Panc1 (cell line): ENCODE measurements at places on chromosomes 13 and 19. TPM values are rescaled to one million over a fixed set of nuclear protein-coding genes. Genes with fewer than 3 reads are reported as not detected.

GRCh38 chr19:36215276-36216123 is 594 bp downstream of the ZNF146 start:
- no peaks in the 10 kb centered on the region for H3K27me3 ChIP-seq
- H3K4me1 ChIP-seq, result peaks cover 5% of the 10 kb centered on the region; the same call in 1 of the 2 replicates
- H3K27ac ChIP-seq, result peak overlapping the region; percentile 99
- no peak for DNase-seq

- no peak for DNase-seq
- H3K4me1 ChIP-seq, result no peaks in the 10 kb centered on the region
- no peak overlapping the region for H3K4me3 ChIP-seq
- no peaks in the 10 kb centered on the region for H3K36me3 ChIP-seq
These were observed 665.0 kb upstream of the SLITRK6 start for GRCh38 chr13:86464193-86464592.

Gene TUBB4A
- total RNA-seq, result 4.4 TPM

Gene TSHZ3
- 7.8 TPM for total RNA-seq

Gene ICAM5
- 19.5 TPM for total RNA-seq

- no peaks in the 10 kb centered on the region for H3K4me1 ChIP-seq
- no peak overlapping the region for H3K27ac ChIP-seq
- H3K27me3 ChIP-seq, result no peaks in the 10 kb centered on the region
These were observed 576.5 kb upstream of the ARGLU1 start for GRCh38 chr13:107144432-107144831.

Gene PRR22
- total RNA-seq, result 5.9 TPM

DNA sequence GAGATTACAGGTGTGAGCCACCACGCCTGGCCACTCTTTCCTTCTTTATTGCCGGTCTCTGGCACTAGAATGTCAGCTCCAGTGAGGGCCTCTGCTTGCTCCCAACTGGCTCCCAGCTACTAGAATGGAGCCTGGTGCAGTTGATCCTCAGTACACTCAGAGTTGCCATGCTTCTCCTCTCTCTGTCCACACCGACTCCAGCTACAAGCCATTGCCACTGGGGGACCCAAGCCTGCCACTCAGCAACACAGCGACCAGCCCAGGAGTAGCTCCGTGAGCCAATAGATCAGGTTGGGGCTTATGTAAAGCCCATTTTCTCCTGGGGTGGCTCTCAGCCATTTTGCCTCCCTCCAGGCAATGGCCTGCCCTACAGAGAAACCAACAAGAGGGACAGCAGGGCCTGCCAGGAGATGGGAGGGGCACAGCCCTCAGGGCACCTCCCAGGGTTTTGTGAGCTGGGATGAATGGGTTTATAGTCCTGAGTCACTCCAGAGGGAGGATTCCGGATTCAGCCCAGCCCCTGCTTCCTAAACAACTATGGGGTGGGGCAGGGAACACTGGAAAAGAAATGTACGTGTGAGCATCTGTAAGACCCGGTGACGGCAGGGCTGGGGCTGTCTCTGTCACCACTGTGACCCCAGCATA is 36.5 kb downstream of the OPA3 start:
- DNase-seq, result no peak
- H3K27ac ChIP-seq, result no peak overlapping the region
- no peaks in the 10 kb centered on the region for H3K36me3 ChIP-seq
- no peaks in the 10 kb centered on the region for H3K27me3 ChIP-seq
- H3K4me1 ChIP-seq, result no peaks in the 10 kb centered on the region
- H3K4me3 ChIP-seq, result no peak overlapping the region

GRCh38 chr13:104799152-104799551 is 1732.9 kb upstream of the SLC10A2 start:
- H3K27ac ChIP-seq, result no peak overlapping the region
- H3K27me3 ChIP-seq, result no peaks in the 10 kb centered on the region
- H3K4me3 ChIP-seq, result no peak overlapping the region
- DNase-seq, result no peak

- peak overlapping the region; percentile 48 for H3K27ac ChIP-seq
- H3K4me1 ChIP-seq, result peaks cover 30% of the 10 kb centered on the region
- H3K4me3 ChIP-seq, result no peak overlapping the region
- no peaks in the 10 kb centered on the region for H3K27me3 ChIP-seq
These were observed 5.7 kb downstream of the TLE5 start for GRCh38 chr19:3056417-3057088.

- no peak overlapping the region for H3K27ac ChIP-seq
- H3K27me3 ChIP-seq, result no peaks in the 10 kb centered on the region
- DNase-seq, result no peak
- no peak overlapping the region for H3K4me3 ChIP-seq
- H3K36me3 ChIP-seq, result no peaks in the 10 kb centered on the region
These were observed 21.9 kb downstream of the RBM26 start for GRCh38 chr13:79384022-79384610.

- H3K4me1 ChIP-seq, result no peaks in the 10 kb centered on the region
- H3K4me3 ChIP-seq, result no peak overlapping the region
- no peak for DNase-seq
- no peaks in the 10 kb centered on the region for H3K36me3 ChIP-seq
These were observed 39.7 kb upstream of the IGSF23 start for GRCh38 chr19:44573627-44574026.

Gene HIF3A
- not detected for total RNA-seq

GRCh38 chr13:20446405-20446804 is 79.3 kb downstream of the CRYL1 start:
- H3K36me3 ChIP-seq, result no peaks in the 10 kb centered on the region
- H3K4me3 ChIP-seq, result no peak overlapping the region
- no peaks in the 10 kb centered on the region for H3K27me3 ChIP-seq
- H3K4me1 ChIP-seq, result peaks cover 11% of the 10 kb centered on the region
- H3K27ac ChIP-seq, result no peak overlapping the region
- no peak for DNase-seq

DNA sequence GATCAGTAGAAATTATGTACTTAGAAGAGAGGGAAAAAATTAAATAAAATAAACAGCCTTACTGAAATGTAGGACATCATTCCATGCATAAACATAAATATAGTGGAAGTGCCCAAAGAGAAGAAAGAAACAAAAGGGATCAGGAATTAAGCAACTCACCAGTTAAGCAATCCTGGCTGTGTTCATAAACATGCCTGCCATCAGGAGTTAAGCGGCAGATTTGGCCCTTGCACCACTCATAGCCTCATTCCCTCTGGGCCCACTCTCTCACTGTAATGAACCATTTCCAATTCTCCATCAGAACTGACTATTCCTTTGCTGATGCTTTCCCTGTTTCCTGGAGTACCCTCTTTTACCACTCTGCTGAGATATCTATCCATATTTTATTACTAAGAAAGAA is 281.4 kb downstream of the LHFPL6 start:
- no peak overlapping the region for H3K4me3 ChIP-seq
- no peak overlapping the region for H3K27ac ChIP-seq
- H3K27me3 ChIP-seq, result no peaks in the 10 kb centered on the region
- no peaks in the 10 kb centered on the region for H3K36me3 ChIP-seq
- no peak for DNase-seq

Gene CASP14
- not detected for total RNA-seq

Gene PCSK4
- total RNA-seq, result 9.9 TPM

Gene IGFLR1
- total RNA-seq, result 12.5 TPM

- no peak for DNase-seq
- no peak overlapping the region for H3K4me3 ChIP-seq
- H3K4me1 ChIP-seq, result peaks cover 49% of the 10 kb centered on the region
- H3K27ac ChIP-seq, result peak overlapping the region; percentile 51; the same call in 1 of the 2 replicates
- no peaks in the 10 kb centered on the region for H3K27me3 ChIP-seq
These were observed 71.5 kb downstream of the ARHGAP35 start for GRCh38 chr19:46932346-46932745.

- H3K36me3 ChIP-seq, result no peaks in the 10 kb centered on the region
- peak overlapping the region; percentile 36 for H3K4me3 ChIP-seq
- no peaks in the 10 kb centered on the region for H3K27me3 ChIP-seq
- no peaks in the 10 kb centered on the region for H3K4me1 ChIP-seq
- no peak overlapping the region for H3K27ac ChIP-seq
- no peak for DNase-seq
These were observed 5.3 kb upstream of the MYBPC2 start for GRCh38 chr19:50427318-50427925.

Gene CEACAM19
- total RNA-seq, result 1.2 TPM

DNA sequence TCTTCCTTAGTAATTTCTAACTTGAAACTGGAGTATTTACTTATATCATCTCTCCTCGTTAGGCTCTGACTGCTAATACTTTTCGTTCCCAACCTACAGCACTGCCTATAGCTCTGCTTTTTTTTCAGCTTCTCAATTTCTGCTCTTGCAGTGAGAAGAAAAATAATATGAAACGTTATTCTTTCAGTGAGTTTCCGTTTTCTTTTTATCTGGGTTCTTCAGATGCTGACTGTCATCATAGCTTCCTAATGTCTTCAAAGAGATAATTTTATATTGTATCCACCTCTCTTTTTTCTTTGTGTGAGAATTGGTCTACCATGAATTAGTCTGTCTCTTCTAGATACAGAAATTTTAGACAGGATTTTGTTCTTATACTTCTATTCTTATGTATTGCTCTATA is 454.9 kb downstream of the LMO7 start:
- no peak for DNase-seq
- H3K27me3 ChIP-seq, result no peaks in the 10 kb centered on the region
- no peaks in the 10 kb centered on the region for H3K36me3 ChIP-seq
- no peak overlapping the region for H3K4me3 ChIP-seq
- no peaks in the 10 kb centered on the region for H3K4me1 ChIP-seq

- no peak overlapping the region for H3K27ac ChIP-seq
- H3K4me1 ChIP-seq, result no peaks in the 10 kb centered on the region
- no peaks in the 10 kb centered on the region for H3K36me3 ChIP-seq
- H3K4me3 ChIP-seq, result no peak overlapping the region
- DNase-seq, result no peak
These were observed 128.7 kb upstream of the SLC10A2 start for GRCh38 chr13:103194871-103195270.

GRCh38 chr19:19006213-19006612 is 27.1 kb downstream of the SUGP2 start:
- H3K4me1 ChIP-seq, result no peaks in the 10 kb centered on the region
- no peak overlapping the region for H3K4me3 ChIP-seq
- no peaks in the 10 kb centered on the region for H3K27me3 ChIP-seq
- H3K36me3 ChIP-seq, result peaks cover 16% of the 10 kb centered on the region
- DNase-seq, result no peak
- H3K27ac ChIP-seq, result no peak overlapping the region

DNA sequence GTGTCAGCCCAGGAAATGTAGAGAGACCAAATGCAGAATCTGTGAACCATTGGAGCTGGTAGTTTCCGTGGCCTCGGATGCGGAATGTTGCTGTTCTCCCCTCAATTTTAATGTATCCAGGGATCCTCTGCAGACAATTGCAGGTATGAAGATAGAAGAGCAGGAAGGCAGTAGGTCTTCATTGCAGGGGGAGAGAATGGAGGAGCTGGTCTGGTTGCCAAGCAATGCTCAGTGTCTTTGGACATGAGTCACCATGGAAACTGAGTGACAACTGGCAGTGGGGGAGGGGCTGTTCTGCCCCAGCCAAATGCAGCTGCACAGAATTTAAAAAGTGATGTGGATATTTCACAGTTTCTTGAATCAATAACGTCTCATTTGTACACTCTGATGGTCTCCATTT is 56.1 kb upstream of the ZNF835 start:
- no peaks in the 10 kb centered on the region for H3K36me3 ChIP-seq
- no peak overlapping the region for H3K4me3 ChIP-seq
- H3K27me3 ChIP-seq, result no peaks in the 10 kb centered on the region

- no peak overlapping the region for H3K4me3 ChIP-seq
- peaks cover 4% of the 10 kb centered on the region for H3K4me1 ChIP-seq
- no peaks in the 10 kb centered on the region; the same call in 1 of the 2 replicates for H3K36me3 ChIP-seq
- H3K27ac ChIP-seq, result no peak overlapping the region
- no peak for DNase-seq
- H3K27me3 ChIP-seq, result no peaks in the 10 kb centered on the region
These were observed 6.4 kb upstream of the QTRT1 start for GRCh38 chr19:10694706-10695307.

- peaks cover 9% of the 10 kb centered on the region for H3K4me1 ChIP-seq
- DNase-seq, result no peak
- no peak overlapping the region for H3K27ac ChIP-seq
- H3K36me3 ChIP-seq, result no peaks in the 10 kb centered on the region
These were observed 32.3 kb downstream of the ATP7B start for GRCh38 chr13:51978796-51979556.

Gene PHF11
- 15.7 TPM for total RNA-seq

- no peaks in the 10 kb centered on the region for H3K27me3 ChIP-seq
- H3K4me3 ChIP-seq, result no peak overlapping the region
- no peak for DNase-seq
- no peaks in the 10 kb centered on the region for H3K4me1 ChIP-seq
These were observed 1500.4 kb downstream of the EFNB2 start for GRCh38 chr13:105035092-105035491.

DNA sequence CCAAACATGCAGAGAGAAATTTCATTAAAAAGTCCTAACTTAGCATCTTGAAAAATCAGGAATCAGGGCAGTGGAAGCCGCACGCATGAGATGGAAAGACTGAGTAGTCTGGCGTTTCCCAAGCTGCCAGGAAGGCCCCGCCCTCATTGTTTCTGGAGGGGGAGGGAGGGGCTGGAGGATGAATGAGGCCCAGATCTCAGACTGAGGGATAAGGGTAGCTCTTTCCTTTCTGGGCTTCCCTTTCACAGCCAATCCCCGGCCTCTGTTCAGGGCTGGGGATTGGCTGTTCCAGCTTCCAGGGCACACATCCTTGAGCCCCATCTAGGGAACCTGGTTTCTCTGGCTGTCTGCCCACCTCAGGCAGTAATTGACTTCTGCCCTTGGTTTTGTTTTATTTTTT is 7.3 kb downstream of the C19orf53 start:
- H3K4me1 ChIP-seq, result peaks cover 6% of the 10 kb centered on the region
- no peak overlapping the region for H3K27ac ChIP-seq
- DNase-seq, result no peak
- no peaks in the 10 kb centered on the region for H3K27me3 ChIP-seq
- H3K36me3 ChIP-seq, result no peaks in the 10 kb centered on the region

Gene VAV1
- total RNA-seq, result 0.05 TPM

Gene C5AR2
- 0.03 TPM for total RNA-seq

GRCh38 chr19:49772850-49773432 is 6.1 kb downstream of the AP2A1 start:
- H3K4me1 ChIP-seq, result peaks cover 5% of the 10 kb centered on the region
- H3K27ac ChIP-seq, result no peak overlapping the region
- no peak overlapping the region for H3K4me3 ChIP-seq
- H3K27me3 ChIP-seq, result no peaks in the 10 kb centered on the region

- no peak overlapping the region for H3K27ac ChIP-seq
- peak overlapping the region; percentile 40 for H3K4me3 ChIP-seq
- H3K27me3 ChIP-seq, result no peaks in the 10 kb centered on the region
- no peaks in the 10 kb centered on the region for H3K4me1 ChIP-seq
These were observed 757 bp downstream of the FBN3 start for GRCh38 chr19:8148410-8149260.

DNA sequence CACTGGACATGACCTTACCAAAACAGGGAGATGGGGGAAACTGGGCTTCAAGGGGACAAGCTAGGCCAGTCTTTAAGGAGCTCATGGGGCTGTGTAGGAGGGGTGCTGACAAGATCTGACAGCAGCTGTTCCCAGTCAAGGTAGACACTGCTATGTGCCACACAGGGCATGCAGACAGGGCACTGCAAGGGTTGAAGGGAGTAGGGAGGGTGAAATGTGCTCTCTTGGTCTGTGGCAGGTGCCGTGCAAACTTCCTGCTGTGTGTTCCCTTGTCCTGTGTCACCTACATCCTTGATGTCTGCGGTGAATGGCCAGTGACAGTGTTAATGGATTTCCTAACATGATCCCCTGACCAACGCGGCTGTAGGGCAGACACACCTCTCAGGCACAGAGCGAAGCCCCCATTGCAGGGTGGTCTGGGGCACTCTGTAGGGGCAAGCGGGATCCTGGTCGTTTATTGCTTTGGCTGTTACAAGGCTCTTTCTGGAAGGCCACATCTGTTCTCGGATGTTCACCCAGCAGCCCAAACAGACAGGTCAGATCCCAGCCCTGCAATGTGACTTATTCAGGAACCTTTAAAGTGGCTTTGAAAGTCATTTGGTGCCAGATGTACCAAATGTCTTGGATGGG is 199.5 kb upstream of the ZNF536 start:
- no peak overlapping the region for H3K4me3 ChIP-seq
- no peaks in the 10 kb centered on the region for H3K4me1 ChIP-seq
- no peaks in the 10 kb centered on the region for H3K36me3 ChIP-seq
- H3K27ac ChIP-seq, result no peak overlapping the region
- DNase-seq, result no peak
- peaks cover 7% of the 10 kb centered on the region for H3K27me3 ChIP-seq

Gene ATP4A
- total RNA-seq, result not detected
